ENCODE measurements at places on chromosomes 13 and 19. TPM values are rescaled to one million over a fixed set of nuclear protein-coding genes. Genes with fewer than 3 reads are reported as not detected.

The RAB3A gene
- 6.6 TPM for total RNA-seq

The IZUMO4 gene
- total RNA-seq: 0.69 TPM

The CEACAM1 gene
- total RNA-seq: 15.2 TPM

The RGS9BP gene
- 1.6 TPM for total RNA-seq

The MKNK2 gene
- total RNA-seq: 440 TPM

The CEACAM7 gene
- not detected for total RNA-seq

- no peak for DNase-seq
- H3K4me1 ChIP-seq: peaks cover 20% of the 10 kb centered on the region
- no peaks in the 10 kb centered on the region for H3K27me3 ChIP-seq
- no peak overlapping the region for H3K4me3 ChIP-seq
- no peak overlapping the region for H3K27ac ChIP-seq
Observed at GRCh38 chr13:113218586-113218985, 9.2 kb downstream of the CUL4A start.

DNA sequence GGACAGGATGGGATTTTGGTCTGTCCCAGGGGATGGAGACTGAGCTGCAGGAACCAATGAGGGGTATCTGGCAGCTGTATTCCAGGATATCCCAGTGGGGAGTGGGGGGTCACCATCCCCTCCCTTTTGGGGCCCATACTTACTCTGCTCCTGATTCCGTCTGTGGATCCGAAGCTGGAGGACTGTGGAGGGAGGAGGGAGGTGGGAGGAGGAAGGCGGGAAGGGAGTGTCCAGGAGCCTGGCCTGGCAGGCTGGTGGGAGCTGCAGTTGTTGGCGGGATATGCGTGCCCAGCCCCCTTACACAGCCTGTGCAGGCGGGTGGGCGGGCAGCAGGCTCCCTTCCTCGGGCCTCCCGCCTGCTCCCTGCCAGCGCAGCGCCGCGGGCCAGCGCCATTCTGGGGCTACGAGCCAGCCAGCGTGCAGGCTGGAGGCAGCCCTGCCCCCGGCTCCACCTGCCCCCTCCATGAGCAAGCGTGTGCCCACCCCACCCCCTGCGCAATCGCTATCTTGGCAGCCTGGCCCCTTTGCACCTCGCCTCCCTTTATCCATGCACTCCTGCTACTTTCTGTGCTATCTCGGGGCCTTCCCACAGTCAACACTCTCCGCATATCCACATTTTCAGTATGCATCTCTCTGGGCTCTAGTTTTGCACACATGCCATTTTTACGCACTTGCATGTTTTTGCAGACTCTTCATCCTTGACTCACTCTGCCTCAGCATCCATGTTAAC, 2.8 kb downstream of the MAMSTR start:
- no peak overlapping the region for H3K4me3 ChIP-seq
- H3K4me1 ChIP-seq: peaks cover 61% of the 10 kb centered on the region
- H3K27me3 ChIP-seq: no peaks in the 10 kb centered on the region
- no peaks in the 10 kb centered on the region for H3K36me3 ChIP-seq

DNA sequence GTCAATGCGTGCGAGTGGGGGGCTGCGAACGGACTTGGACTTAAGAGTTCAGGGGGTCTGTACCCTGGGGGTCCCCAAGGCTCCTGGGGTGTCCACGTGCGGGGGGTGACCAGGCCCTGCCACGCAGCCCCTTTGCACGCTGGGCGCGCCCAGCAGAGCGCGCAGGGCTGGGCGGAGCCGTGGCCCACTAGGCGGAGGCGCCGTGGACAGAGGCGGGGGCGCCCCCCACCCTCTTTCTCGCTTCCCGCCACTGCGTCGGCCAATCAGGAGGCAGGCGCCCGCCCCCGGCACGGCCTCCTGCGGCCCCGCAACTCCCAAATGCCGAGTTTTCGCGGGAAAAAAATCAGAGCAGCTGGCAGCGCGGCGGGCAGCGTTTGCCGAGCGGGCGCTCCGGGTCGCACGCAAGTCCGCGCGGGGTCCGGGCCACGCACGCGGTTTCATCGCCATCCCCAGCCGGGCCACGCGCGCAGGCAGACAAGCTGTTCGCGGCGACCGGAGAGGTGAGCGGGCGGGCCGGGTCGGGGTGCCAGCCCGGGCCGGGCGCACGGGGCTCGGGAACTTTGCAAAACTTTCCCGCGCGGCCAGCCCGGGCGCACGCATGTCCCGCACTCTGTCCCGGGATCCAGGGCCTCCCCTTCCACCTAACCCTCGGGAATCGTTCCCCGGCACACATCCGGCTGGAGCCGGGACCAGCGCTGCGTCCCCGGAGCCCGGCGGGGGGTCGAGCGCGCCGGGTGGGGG, at the start of gene UHRF1:
Gene UHRF1 (plus strand): TSS at position 346 of the 741 bp plus-strand sequence. CDS start 1,385 bp downstream, outside the sequence.
- no peak for DNase-seq
- peaks cover 23% of the 10 kb centered on the region for H3K4me1 ChIP-seq
- H3K36me3 ChIP-seq: no peaks in the 10 kb centered on the region

- no peaks in the 10 kb centered on the region for H3K4me1 ChIP-seq
- no peak overlapping the region for H3K4me3 ChIP-seq
- no peak overlapping the region for H3K27ac ChIP-seq
- DNase-seq: no peak
- no peaks in the 10 kb centered on the region for H3K27me3 ChIP-seq
Observed at GRCh38 chr19:31257025-31257424, 92.2 kb downstream of the TSHZ3 start.

All from adrenal gland (tissue), 19 donors.